ENCODE measurements at places on chromosomes 5 and 9.

- no peak for ATAC-seq
Measured at GRCh38 chr5:8923526-8923925, 622.3 kb downstream of the SEMA5A start.

DNA sequence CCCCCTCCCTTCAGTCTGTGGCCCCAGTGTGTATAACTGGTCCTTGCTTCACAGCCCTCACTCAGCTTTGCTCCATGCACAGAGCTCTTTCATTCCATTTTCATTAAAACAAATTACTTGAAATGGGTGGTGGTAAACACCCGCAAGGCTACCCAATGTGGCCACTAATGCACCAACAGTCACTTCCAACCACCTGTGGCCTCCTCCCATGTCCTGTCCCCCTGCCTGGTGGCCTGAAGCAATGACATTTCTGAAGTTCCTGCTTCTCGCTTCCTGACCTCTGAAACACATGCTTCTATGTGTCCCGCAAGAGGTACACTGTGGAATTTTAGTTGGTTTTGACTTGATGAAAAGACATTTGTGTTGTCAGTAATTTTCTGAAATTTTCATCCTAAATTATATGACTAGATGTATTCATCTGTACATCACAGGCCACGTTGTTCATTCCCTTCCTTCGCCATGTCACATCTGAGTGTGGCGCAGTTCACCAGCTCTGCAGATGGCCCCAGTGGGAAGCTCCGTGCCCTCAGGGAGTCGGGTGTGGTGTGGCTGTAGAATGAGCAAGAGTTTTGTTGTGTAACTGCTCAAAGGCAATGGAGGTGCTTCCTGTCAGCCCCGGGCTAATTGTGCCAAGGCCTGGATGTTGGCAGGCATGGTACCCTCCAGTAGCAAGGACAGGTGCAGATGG is 9.6 kb downstream of the ROPN1L start:
- no peak for ATAC-seq

DNA sequence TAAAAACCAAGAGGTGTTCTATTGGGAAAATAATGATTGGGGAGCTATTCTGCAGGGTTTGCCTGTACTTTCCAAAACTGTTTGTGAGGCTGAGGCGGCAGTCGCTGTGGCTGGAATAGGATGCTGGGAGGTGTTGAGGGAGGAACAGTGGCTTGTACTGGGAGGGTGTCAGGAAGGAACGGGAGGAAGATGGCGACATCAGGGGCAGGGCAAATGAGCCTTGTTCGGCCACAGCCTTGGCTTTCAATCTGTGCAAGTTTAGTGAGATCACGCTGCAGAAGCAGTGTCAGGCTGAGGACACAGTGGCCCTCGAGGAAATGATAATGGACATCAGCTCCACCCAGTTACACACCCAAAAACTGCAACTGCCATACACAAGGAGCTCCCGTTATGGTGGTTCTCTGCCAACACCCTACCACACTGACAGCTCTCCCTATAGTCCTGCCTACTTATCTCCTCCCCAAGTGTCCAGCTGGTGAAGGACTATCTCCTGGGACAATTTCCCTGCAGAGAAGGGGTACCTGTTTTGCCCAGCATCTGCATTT is 27.3 kb downstream of the KIF2A start:
- ATAC-seq, result no peak

- no peak for ATAC-seq
Measured at GRCh38 chr9:20593105-20593504, 29.2 kb downstream of the MLLT3 start.

- no peak for ATAC-seq
Measured at GRCh38 chr9:84924266-84924665, 254.7 kb downstream of the NTRK2 start.

- no peak for ATAC-seq
Measured at GRCh38 chr5:163105456-163105855, 331.9 kb upstream of the CCNG1 start.

GRCh38 chr9:71384343-71384742 is 262.9 kb upstream of the TRPM3 start:
- ATAC-seq, result no peak

DNA sequence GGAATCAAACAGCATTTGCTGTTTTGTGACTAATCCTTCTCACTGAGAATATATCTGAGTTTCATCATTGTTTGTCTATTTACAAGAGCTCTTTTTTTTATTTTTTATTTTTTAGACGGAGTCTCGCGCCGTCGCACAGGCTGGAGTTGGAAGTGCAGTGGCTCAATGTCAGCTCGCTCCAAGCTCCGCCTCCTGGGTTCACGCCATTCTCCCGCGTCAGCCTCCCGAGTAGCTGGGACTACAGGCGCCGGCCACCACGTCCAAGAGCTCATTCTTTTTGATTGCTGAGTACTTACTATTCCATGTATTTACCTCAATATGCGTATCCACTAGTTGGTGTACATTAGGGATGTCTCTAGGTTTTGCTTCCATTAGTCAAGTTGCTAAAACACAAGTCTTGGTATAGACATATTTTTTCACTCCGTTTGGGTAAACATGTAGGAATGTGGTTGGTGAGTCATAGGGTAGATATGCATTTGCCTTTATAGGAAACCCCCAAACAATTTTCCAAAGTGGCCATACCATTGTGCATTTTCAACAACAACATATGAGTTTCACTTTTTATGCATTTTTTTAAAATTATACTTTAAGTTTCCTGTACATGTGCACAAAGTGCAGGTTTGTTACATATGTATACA is 1005.0 kb upstream of the CDH10 start:
- ATAC-seq, result no peak

- no peak for ATAC-seq
Measured at GRCh38 chr5:131064669-131065371, 100.2 kb downstream of the HINT1 start.

DNA sequence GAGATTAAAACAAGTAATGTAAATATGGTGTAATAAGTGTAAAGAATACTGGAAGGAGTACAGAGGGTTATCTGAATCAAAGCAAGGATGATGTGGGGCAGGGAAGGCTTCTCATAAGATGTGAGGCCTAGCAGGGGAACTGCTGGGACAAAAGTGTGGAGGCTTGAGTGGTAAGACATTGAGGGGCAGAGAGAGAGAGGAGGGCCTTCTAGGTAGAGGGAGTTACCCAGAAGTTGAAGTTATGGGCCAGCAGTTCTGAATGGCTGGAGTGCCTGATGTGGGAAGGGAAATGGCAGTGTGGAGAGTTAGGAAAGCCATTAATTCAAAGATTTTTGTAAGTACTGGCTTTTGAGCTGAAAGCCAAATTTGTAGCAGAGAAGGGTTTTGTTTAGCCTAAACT is 36.8 kb downstream of the CPEB4 start:
- ATAC-seq, result no peak

- ATAC-seq, result no peak
Measured at GRCh38 chr5:54443270-54443669, 12.2 kb upstream of the HSPB3 start.

- ATAC-seq, result no peak
Measured at GRCh38 chr5:14582797-14583137, 1.2 kb downstream of the OTULINL start.

GRCh38 chr9:89442501-89442978 is 55.4 kb downstream of the SEMA4D start:
- no peak for ATAC-seq

DNA sequence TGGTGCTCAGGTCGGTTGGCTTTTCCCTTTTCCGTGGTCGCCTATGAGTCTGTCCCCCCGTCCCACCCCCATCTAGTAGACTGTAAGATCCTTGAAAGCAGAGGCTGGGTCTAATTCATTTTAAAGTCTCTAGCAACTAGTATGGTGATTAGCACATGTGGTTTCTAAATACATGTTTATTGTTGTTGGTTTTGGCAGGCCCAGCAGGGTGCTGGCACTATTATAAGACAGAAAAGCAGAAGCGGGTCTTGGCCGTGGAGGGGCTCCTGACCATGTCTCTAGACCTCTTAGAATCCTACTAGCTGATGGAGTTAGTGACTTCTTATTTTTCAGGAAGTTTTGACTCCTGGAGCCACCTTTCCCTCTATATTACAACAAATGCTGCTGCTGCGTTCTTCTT is 61.5 kb upstream of the TNFSF8 start:
- ATAC-seq, result no peak

DNA sequence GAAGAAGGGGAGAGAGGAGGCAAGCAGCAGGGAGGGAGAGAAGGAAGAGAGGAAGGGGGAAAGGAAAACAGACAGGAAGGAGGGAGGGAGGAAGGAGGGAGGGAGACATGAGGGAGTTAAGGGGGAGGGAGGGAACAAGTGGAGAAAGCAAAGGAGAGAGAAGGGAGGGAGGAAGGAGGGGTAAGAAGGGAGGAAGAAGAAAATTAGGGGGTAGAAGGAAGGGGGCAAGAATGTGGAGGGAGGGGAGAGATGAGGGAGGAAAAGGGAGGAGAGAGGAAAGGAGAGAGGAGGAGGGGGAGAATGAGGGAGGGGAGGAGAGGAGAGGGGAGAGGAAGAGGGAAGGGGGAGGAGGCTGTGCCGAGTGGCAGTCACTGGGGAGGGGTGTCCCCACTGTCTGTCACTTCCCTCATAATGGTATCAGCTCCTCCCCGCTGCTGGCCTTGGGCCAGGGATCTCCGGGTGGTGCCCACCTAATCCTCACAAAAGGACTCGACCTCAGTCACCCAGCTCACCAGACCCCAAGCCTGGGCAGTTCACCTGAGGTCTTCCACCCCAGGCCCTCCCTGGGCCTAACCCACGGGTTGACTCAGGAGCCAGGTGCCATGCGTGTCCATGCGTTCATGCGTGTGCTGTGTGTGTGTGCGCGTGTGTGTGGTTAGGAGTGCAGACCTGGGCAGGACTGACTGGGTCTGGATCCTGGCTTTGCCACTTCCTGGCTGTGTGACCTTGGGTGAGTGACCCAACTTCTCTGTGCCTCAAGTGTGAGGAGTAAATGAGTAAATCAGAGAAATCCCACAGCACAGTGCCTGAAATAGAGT is 18.1 kb downstream of the C9orf50 start:
- ATAC-seq, result no peak

DNA sequence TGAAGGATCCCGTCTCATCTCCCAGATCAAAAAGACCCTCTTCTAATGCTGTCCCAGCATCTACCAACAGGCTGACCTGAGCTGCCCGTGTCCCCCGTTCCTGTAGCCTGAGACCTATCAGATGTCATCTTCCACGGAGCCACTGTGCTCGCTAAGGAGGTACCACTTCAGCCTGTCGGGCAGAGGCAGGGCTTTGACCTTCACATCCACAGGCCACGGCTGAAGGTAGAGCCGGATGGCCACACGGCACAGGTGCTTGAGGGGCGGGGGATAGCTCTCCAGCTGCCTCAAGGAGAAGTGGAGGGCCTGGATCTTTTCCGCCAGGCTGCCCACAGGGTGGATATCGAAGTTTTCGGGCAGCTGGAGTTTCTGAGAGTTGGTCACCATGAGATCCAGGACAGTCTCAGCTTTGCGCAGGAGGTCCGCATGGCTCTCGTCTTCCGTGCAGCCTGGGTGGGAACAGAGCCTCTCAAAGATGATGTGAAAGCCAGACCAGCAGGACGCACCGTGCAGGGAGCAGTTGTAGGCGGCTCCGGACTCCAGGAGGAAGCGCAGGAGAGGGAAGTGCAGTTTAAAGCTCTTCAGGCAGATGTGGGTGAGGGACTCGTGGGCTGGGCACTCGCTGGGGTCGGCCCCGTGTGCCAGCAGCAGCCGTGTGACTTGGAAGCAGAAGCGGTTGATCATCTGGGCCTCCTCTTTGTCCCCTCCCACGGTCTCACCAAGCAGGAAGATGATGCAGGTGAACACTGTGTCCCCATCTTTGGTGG is 4.1 kb downstream of the ASB6 start:
- no peak for ATAC-seq

GRCh38 chr5:115733607-115734006 is 82.9 kb downstream of the CDO1 start:
- no peak for ATAC-seq

DNA sequence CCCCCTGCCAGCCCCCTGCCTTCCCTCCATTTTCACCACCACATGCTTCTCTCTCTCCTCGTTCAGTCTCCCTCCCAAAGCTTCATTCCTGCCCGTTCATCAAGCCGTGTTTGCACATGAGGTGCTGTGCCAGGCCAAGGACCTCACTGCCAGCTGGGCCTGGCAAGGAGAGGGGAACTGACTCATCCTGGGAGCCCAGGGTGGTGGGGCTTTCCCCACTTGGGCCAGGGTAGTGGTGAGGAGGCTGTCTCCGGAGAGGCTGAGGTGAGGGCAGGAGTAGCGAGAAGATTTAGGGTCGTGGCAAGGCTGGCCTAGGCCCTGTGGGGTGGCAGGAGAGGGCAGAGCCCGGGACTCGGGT is 30.4 kb upstream of the NOTCH1 start:
- ATAC-seq, result no peak

DNA sequence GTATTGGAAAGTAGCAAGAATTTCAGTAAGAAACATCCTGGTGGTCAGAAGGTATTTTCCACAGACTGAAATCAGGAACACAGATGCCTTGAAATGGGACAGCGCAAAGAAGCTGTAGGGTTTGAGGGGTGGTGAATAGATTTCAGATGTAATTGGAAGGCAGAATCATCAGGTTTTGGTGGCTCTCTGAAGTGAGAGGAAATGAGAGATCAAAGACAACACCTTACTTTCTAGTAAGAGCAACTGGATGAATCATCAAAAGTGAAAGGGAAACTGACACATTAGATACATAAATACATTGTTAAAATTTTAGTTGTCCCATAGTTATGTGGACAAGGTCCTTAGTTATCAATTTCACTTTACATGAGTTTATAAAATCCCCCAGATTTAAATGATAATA is 188.2 kb upstream of the SLC27A6 start:
- no peak for ATAC-seq

- no peak for ATAC-seq
Measured at GRCh38 chr5:75320371-75320770, 16.6 kb upstream of the HMGCR start.

- ATAC-seq, result no peak
Measured at GRCh38 chr9:129322641-129323375, 144.7 kb upstream of the IER5L start.

- no peak for ATAC-seq
Measured at GRCh38 chr5:60360355-60360754, 339.6 kb downstream of the DEPDC1B start.

GRCh38 chr5:14750712-14751111 is 86.2 kb downstream of the OTULIN start:
- no peak for ATAC-seq

- no peak for ATAC-seq
Measured at GRCh38 chr5:5685737-5686136, 263.3 kb downstream of the ICE1 start.

GRCh38 chr9:16153221-16153620 is 600.4 kb downstream of the CCDC171 start:
- no peak for ATAC-seq

GRCh38 chr9:108150736-108151586 is 661.4 kb upstream of the KLF4 start:
- no peak for ATAC-seq

DNA sequence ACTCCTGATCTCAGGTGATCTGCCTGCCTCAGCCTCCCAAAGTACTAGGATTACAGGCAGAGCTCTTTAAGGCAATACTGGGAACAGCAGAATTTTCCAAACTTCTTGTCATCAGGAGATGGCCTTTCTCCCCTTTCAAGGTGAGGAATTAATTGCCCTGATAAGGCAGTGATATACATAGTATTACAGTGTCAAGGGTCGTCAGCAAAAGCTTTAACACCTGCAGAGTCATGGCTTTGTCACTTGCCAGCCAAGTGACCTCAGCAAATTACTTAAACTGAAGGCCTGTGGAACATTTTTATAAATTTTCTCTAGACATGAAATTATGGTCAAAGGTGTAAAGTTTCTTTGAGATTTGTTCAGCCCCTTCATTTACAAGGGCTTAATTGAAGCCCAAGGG is 59.5 kb downstream of the FBXO38 start:
- no peak for ATAC-seq
